ENCODE measurements at places on chromosomes 3 and 15.
A peak's percentile ranks its signal among the peaks of the same experiment; 100 is the strongest.

- DNase-seq = no peak
Measured at GRCh38 chr3:117193390-117193789, 483.8 kb downstream of the TUSC7 start.

DNA sequence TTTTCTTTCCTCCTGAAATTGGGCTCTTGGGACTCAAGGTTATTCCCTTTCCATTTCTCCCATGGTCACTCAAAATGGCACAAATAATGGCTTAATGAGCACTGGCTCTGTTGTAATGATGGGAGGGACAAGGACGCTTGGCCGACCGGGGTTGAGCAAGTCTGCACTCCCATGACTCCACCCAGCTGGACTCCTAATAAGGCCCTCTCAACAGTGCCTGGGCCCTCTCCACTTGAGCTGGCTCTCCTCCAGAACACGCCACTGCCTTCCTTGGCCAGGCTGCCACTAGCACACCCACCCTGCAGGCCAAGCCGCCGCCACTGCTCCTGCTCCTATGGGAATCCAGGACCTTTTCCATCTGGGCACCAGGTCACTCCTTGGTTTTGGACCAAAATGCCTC, 42.3 kb downstream of the ADCY5 start:
- DNase-seq = no peak

DNA sequence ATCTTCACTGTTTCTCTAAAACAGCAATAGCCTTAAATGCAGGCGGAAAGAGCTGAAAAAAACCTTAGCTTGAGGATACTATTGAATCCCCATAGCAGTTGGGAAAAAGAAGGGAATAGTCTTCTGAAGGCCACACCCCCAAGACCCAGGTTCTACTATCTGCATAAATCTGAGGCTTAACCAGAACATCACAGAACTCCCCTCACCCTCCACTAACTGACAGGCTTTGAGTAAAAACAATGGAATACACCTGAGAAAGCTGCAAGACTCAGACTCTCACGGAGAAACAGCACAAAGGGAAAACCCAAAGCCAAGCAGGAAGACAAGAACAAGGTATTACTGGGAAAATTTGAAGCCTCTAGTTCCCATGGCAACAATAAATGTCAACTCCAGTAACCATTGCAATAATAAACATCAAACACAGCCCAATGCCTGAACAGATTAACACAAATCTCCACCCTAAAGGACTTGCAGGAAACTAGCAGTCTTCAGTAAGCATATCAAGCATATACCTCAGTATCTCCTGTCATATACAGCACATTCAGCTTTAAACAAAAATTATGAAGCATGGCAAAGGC, 56.4 kb downstream of the TMCC1 start:
- DNase-seq = no peak

- peak; percentile 35 for DNase-seq
Measured at GRCh38 chr15:73838831-73839426, 34.4 kb upstream of the TBC1D21 start.

- peak; percentile 91 for DNase-seq
Measured at GRCh38 chr3:45635475-45636256, 41.1 kb downstream of the LIMD1 start.

GRCh38 chr15:34364041-34364440, 3.0 kb downstream of the LPCAT4 start:
- no peak for DNase-seq

DNA sequence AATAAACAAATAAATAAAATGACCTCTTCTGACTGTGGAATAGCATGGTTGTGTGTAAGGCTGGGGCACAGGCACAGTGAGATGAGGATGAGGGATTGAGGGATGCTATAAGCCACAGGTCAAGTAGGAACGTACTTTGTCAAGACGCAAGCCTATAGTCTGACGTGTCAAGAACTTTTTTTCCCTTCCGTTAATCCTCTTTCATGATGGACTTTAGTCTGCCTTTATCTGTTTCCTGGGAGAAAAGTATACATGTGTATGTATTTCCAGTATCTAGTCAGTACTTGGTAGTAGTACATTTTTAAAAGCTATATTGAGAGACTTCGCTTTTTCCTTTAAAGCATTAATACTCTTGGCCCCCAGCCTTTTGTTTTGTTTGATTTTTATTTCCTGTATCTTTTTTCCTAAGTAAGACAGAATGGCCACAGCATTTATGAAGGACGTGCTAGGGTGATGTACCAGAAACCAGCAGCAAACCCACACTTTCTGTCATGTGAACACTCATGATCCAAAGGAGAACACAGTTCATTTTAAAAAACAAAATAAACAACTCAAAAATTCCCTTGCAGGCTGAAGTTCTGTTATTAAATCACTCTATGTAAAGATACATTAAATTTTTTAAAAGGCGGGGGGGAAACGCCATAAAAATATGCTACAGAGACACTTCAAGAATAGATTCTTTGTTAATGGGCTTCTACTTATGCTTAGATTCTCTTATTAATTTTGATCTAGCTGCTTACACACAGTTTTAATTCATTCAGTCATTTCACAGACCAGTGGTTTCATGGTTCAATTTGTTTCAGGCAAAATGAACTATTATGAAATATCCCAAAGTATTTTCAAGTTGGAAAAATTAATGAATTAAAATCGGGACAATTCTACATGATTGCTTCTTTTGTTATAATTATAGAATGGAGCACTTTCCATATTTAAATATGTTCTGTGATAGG, 114.7 kb downstream of the SNRK start:
- no peak for DNase-seq

GRCh38 chr3:69748503-69748902, 9.2 kb downstream of the MITF start:
- DNase-seq = no peak

- DNase-seq = no peak
Measured at GRCh38 chr3:43012174-43012573, 33.1 kb downstream of the GASK1A start.

- DNase-seq = no peak
Measured at GRCh38 chr15:79015416-79015815, 70.6 kb upstream of the CTSH start.

DNA sequence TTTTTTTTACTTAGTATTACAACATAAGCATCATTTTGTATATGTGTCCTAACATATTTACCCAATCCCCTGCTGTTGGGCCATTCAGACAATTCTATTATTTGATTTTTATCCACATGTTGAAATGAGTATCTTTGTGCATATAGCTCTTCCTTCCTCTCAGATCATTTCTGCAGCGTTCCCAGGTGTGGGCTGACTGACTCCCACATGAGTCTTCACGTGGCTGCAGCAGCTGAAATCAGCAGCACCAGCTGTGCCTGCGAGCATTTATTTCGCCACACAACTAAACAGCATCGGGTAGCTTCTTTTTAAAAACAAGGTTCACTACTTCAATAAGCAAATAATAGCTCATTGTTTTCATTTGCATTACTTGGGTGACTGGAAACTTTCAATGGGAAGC, 44.5 kb upstream of the PDE8A start:
- DNase-seq = no peak

GRCh38 chr3:70855149-70855548, 542.7 kb upstream of the MDFIC2 start:
- DNase-seq = no peak

DNA sequence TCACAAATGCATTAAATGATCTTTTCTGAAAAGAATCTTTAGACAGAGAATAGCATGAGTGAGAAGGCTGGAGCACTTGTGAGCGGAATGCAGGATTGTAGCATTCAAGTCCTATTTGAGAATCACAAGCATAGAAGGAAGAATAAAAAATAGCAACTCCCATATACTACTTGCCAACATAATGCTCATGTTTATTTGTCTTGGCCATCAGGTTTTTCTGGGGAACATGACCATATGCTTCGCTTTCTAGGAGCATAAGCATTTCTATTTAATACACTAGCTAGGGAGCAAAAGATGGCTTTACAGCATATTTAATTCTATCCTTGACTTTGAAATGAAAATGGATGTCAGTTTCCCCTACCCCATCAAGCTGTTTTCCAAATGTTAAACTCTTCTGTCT, 170.3 kb upstream of the MITF start:
- DNase-seq = no peak

Data from astrocyte of the hippocampus (primary cell).